ENCODE measurements at places on chromosomes 7 and 10.
A peak's percentile ranks its signal among the peaks of the same experiment; 100 is the strongest.

DNA sequence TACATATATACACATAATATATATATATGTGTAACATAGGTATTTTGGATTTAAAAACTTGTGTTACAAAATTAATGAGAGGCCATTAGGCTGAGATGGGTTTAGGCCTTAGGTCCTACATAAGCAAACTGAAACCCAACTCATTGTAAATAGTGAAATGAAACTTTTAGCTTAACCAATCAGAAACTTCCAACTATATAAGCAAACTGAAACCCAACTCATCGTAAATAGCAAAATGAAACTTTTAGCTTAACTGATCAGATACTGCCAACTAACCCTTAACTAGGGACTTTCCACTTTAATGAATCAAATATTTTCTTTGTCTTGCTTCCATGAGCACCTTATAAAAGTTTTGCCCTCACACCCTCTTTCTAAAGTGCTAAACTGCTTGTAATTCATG lies 17.3 kb upstream of the SAMD9L start:
- DNase-seq, result no peak

- no peak for DNase-seq
Measured at GRCh38 chr10:127996586-127996985, 89.7 kb downstream of the PTPRE start.

DNA sequence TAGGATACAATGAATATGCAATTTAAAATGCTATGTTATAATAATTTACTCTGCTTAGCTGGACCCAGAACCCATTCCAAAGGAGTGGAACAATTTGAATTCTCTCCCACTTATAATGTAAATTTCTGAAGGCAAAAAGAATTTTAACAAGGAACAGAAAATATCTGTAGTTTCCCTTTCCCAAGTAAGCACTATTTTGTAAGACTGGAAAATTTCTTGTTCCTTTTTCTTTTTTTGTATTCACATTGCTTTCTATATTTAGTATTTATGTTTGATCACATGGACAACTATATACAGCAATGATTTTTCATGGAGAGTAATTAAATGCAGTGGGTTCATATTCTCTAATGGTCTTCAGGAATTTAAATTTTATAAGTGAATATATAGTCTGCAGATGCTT lies 127.4 kb downstream of the GPR85 start:
- DNase-seq, result no peak

GRCh38 chr10:4070921-4071660 lies 286.1 kb upstream of the KLF6 start:
- DNase-seq, result no peak

DNA sequence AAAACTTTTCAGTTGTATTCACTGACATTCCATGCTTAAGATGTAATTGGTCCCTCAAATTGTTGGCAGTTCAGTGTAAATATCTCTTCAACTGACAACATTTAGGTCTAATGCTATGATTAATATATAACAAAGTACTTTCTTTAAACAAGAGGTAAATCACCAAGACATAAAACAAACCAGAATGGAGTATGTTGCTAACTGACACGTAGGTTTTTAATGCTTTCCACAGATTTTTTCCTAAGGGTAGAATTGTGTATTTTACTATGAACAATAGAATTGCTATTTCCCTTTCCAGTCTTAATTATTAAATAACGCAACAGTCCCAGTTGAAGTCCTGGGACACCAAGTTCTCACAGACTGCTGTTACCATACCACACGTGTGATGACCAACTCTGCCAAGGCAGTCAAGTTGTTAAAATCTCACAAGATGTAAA lies 4.1 kb downstream of the JCAD start:
- DNase-seq, result no peak

GRCh38 chr7:133081599-133082389 lies at the start of gene CHCHD3:
TSS of gene CHCHD3 (minus strand) at chr7:133082090. CDS start at chr7:133081937, 153 bp downstream.
- peak; percentile 97 for DNase-seq

- DNase-seq, result no peak
Measured at GRCh38 chr10:31816318-31816717, 112.3 kb downstream of the ARHGAP12 start.

DNA sequence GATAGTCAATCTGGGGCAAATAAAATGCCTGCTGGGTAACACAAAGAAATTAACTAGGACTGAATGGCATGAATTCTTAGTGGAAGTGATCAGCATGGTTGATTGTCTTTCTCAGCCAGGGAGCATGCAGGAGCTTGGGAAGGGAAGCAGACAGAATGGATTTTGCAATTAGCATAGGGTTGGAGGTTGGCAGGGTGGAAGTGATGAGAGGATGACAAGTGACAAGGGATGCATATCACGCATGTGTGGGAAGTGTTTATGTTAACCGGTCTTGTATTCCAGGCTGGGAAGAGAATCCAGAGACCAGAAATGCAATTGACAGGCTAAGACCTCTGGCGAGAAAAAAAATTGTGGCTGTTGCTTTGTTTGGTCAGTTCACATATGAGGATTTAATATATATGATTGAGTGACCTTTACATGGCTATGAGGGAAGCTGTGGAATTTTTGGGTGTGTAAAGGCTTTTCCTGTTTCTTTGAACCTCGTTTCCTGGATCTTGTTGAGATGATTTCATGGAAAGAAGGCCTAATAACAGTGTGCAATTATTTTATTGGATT lies 8.3 kb downstream of the MDFIC start:
- DNase-seq, result no peak

DNA sequence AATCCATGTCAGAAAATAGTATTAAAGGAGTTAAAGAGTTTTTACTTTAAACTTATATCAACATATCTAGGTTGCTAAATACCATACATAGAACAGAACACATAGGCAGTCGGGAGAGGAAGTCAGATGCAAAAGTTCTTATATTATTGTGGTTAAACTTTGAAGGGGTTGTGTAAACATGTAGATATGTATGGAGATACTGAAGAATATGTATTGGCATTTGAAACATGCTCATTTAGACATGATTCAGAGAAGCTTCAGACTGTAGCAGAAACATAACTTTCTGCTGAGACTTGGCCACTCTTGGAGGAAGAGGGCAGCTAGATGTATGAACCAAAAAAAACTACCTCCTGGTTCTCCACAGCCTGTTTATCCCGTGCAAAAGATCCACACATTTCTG lies 103.5 kb upstream of the FERD3L start:
- no peak for DNase-seq

DNA sequence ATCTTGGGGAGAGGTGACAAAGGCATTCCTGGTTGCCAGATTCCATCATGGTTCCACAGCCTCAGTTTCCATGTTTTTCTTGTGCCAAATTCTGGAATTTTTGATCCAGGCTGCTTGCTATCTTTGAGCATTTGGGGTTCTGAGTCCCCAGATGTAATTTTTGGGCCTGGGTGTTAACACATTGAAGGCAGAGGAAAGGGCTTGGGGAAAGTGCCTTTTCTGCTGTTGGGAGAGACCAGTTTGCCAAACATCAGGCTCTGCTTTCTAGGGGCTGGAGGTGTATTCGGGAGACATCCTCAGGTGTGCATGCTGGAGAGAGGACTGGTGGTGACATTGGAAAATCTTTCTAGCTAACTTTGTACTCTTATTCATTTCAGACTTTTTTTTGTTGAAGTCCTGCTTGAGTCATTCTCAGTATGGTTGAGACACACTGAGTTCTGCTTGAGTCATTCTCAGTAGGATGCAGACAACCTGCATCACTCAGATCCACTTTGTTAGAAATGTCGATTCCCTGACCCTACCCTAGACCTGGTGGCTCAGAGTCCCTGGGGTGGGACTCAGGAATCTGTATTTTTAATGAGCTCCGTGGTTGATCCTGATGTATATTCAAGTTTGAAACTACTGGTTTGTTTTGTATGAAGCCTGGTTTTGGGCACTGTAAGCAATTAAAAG lies 101.0 kb downstream of the LRMDA start:
- DNase-seq, result no peak

DNA sequence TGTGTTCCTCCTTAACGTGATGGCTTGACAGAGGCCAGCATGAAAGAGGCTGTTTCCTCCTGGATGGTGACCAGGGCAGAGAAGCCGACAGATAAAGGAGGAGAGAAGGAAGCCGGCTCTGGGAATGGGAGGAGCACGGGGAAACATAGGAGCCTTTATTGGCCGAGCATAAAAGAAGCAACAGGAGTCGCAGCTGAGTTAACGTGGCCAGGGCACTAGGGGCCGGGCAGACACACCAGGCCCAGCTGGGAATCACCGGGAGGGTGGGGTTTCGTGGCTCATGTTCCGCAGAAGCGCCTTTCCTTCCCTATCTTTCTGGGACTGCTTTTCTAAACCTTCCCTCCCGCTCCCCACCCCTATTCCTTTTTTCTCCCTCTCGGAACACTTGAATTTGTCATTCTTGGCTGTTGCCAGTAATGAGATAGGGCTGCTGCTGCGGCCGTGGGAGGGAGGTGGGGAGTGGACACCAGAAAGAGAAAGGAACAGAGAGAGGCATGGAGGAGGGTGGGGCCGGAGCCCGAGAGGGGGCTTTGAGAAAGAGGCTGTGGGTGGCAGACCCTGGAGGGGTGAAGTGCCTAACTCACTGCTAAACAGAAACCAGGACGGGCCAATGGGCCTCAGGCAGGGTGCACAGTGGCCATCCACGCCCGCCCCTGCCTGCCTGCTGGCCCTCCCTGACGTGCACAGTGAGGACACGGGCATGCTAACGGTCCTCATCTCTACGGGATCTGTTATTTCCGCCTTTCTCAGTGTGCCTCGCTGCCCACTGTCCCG lies 65.2 kb downstream of the COL13A1 start:
- DNase-seq, result no peak

GRCh38 chr7:43849047-43849446 lies 20.3 kb downstream of the MRPS24 start:
- DNase-seq, result no peak

DNA sequence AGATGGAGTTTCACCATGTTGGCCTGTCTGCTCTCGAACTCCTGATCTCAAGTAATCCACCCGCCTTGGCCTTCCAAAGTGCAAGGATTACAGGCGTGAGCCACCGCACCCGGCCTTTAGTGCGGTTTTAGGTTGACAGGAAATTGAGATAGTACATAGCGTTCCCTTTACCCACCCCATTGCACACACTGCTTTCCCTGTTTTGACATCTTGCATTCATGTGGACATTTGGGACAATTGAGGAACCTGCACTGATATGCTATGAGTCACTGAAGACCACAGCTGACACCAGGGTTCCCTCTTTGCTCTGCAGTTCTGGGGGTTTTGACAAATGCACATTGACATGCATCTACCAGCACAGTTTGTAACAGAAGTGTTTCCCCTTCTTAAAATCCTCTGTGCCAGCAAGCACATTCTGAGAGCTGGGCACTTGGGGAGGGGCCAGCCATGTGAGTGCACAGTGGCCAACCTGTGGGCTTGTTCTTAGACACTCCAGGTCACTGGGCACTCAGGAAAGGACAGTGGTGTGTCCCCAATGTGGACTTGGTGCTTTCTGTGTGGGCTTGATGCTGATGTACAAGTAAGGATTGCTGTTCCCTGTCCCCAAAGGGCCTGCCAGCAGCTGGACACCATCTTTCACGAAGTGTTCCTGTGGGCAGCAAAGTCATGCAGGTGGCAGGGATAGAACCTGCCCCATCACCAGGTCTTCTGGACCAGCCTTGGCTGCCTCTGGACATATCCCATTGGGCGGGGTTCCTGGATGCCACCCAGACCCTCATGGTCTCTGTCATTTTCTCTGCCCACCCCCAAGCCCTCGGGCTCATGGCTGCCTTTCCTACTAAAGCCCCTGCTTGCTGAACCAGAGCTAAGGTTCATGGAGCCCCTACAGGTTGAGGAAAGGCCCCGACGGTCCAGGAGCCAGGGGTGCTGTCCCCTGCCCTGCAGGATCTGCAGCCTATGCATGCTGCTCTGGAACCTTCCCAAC lies 579.8 kb downstream of the GLRX3 start:
- no peak for DNase-seq

DNA sequence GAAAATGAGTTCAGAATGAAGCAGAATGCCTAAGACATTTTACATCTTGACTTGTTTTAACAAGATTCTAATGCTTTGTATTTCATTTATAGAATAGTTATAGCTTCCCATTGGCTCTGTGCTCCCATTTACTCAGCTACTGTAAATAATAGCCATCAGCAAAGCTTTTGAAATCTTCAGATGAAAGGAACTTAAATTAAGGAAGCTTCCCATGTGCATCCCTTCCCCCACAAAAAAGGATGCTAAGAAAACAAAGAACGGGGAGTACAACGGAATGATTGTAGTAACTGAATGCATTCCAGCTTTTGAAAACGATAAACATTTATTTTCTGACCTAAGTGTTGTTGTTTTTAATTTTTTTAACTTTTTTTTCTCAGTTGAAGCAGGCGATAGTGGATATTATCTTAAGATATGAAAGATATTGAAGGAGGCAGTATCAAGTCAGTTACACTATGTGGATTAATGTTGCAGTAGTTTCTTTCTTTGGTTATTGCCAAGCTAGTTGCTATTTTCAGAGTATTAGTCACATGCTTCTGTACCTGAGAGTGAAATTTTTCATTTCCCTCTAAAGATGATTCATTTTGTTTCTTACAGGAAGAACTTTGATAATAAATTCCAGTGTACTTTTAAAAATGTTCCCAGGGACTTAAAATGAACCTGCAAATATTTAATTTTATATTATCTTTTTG lies 129.2 kb downstream of the KCND2 start:
- DNase-seq, result no peak

DNA sequence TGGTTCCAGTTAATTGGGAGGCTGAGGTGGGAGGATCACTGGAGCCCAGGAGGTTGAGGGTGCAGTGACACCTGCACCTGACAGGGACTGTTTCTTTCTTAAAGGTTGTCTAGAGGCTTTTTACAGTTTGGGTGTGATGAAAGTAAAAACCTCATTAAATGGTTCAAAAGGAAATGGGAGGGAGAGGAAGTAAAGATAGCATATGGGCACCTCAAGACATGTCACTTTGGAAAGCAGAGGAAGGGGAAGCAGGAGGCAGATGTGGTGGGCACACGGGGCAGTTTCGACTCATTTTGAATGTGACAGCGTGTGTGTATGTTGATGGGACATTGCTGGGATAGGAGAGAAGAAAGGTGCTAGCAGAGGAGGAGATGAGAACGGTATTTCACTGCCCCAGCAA lies 203.1 kb downstream of the MLLT10 start:
- no peak for DNase-seq

DNA sequence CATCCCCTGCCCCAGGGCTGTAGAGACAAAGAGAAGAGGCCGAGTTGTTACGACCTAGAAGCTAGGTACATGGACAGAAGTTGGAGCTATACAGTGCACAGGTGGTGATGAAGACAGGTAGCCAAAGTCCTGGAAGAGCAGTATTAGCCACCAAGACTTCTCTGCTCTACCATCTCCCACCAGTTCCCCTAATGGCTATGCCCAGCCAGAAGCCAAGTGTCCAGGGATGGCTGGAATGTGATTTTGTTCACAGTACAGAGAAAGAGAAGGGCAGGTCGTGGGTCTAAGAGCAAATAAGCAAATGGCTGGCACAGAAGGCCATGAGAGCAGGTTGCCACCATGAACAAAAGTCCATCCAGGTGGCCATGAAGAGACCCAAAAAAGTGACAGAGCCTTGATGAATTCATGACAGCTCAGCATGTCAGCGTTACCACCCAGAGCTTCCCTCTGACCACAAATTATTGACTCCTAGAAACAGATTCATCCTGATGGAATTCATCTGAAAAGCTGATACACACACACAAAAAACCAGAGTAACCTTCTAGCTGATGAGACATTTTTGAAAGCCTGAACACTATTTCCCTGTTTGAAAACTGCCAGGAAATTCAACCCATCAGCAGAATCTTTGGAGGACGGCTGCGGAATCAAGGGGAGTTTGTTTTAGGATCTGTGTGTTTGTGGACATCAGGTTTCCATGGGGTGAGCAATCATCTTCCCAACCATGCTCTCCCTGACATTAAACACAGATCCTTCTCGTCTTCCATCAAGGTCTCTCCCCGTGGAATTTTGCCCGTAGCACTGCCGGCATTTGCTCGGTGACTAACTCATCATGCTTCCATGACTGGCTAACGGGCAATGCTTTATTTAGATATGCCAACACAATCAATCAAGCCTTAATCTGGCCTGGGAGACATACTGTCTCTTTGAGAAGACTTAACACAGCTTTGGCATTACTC lies 906.7 kb upstream of the AUTS2 start:
- DNase-seq, result no peak
